Left ventricle myocardium inferior (tissue), 1 donor: ENCODE measurements at places on chromosomes 13 and 19.

DNA sequence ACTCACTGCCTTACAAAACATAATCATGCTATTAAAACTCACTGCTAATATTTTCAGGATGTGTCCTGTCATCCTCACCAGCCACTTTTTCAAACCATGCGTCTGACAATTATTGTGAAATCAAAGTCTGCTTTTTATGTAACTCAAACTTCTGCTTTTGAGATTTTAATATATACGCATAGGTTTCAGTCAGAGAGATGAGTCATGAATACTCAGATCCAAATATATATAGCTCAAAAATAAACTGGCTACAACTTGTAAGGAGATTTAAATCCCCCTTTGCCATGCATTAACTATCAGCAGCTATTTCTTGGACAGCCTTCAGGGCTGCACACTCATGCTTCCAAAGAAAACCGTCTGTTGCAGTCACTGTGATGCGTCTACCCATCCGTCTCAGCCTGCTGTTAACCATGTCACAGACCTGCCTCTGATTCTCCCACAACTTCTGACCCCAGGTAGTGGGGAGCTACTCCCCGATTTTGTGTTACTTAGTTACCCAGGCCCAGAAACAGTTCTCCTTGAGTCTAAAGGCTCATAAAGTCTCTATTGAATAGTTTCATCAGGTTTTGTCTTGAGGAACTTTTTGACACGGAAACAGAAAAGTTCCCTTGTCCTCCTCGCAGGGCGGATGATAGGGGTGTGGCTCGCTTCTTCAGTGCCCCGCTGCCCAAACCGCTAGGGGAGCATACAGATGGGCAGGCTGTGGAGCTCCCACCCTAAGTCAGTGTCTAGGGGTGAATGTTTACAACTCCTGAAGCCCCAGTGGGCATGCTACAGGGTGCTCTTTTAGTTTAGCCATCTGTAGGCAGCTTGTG lies 33.8 kb upstream of the SGCG start:
- DNase-seq, result no peak

GRCh38 chr19:18273561-18274218 lies 562 bp downstream of the IQCN start:
- DNase-seq, result no peak

GRCh38 chr13:20528452-20528851 lies 2.8 kb upstream of the CRYL1 start:
- no peak for DNase-seq

DNA sequence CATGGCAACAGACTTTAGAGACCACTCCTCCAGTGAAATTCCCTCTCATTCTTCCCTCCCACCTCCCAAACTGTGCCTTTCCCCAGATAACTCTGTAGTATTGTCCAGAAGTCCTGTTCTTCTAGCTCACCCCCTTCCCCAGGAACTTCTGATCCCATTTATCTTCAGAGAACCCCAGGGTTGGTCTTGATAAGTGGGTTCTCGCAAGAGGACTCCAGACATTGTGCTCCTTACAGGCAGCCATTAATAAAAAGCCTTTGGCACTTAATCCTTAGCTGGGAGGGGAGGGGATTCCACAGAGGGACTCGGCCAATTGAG lies 1.9 kb downstream of the LTBP4 start:
- no peak for DNase-seq

GRCh38 chr19:33189453-33189852 lies 4.7 kb upstream of the LRP3 start:
- DNase-seq, result no peak

DNA sequence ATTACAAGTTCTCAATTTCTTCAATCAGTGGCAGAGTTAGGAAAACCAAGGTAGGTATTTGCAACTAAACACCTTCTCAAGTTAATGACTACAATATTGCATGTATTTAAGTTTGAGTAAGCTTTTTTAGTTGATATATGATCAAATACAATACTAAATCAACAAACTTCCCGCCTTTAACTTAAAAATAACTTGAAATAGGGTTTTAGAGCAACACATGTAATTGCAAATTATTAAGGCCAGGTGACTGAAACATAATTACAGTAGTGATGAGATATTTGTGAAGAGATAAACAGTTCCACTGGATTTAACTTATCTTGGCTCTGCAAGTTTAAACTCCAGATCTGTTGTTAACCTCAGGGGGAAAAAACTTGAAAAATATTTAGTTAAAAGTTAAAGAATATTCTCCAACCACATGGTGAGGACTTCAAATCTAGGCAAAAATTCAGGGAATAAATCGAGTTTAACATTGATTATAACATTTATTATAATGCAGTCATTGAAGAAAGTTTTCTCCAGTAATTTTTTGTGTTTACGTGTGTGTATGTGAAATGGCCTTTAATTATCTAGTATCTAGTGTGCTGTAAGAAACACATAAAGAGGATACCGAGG lies 3.6 kb downstream of the DACH1 start:
- no peak for DNase-seq

- DNase-seq, result no peak
Observed at GRCh38 chr19:18000480-18000914, 7.5 kb upstream of the ARRDC2 start.

DNA sequence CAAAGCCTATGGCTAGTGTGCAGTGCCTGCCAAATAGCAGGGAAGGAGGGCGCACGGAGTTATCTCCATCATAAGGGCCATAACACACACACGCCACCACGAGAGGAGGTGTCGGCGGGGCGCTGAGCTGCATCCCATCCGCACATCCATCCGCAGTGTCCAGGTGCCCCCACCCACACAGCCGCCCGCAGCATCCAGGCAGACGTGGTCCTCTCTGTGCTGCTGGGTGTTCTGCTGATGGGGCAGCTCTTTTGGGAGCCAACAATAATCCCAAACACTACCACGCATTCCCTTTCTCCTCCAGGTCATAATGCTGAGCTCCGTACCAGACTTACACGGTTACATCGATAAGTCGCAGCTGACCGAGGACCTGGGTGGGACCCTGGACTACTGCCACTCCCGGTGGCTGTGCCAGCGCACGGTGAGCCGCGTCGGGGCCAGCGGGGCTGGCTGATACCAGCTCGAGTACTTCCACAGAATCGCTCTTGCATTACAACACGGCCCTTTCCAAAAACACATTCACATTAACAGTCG lies 41.5 kb upstream of the F7 start:
- DNase-seq, result no peak

- DNase-seq, result no peak
Observed at GRCh38 chr19:35292421-35293362, 731 bp downstream of the MAG start.

DNA sequence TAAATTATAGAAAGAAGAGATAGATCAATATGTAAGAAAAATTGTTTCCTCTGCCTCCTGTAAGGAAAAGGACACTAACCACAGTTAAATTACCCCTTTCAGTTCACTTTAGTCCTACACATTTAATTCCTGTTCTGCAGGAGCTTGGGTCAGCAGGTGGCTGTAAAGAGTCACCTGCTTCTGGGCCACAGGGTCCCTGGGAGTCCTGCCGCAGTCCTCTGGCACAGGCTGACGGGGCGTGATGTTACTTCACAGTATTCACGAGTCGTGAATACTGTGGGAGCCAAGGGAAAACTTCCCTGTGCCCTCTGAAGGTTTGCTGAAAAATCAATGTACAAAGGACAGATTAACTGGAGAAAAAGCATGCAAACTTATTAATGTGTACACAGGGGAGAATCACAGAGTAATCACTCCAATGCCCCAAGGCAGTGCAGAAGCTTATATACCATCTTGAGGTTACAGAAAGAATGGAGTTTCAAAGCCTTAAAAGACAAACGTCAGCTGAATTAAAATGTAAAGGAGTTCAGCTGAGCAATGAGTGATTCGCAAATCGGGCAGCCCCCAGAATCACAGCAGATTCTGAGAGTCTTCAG lies 125.8 kb upstream of the TMTC4 start:
- no peak for DNase-seq

GRCh38 chr19:38900202-38900629 lies 447 bp downstream of the NFKBIB start:
- no peak for DNase-seq

GRCh38 chr13:21458451-21458812 lies 671 bp downstream of the ZDHHC20 start:
- DNase-seq, result peak; percentile 46

DNA sequence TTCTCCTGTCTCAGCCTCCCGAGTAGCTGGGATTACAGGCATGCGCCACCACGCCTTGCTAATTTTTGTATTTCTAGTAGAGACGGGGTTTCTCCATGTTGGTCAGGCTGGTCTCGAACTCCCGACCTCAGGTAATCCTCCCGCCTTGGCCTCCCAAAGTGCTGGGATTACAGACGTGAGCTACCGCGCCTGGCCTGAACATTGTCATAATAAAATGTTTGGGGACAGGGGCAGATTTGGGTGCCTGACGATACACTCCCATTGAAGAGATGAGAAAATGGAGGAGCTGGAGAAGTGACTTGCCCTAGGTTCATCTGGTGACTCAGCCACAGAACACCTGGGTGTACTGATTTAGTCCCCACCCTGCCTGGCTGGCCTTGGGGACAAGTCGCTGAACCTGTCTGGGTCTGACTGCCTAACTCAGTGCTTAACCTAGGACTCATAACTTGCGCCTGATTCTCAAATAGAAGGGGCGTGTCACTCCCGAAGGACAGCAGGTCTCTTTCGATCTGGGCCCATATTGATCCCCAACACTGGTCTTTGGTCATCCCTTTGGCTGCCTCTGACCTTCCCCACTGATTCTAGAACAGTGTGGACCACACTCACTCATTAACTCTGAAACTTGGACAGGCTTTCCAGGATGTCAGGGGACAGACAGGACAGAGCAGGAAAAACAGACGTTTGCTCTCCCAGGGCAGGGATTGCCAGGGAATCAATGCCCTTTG lies 7.6 kb upstream of the BICRA start:
- no peak for DNase-seq

GRCh38 chr13:80374901-80375300 lies 34.0 kb upstream of the SPRY2 start:
- no peak for DNase-seq

DNA sequence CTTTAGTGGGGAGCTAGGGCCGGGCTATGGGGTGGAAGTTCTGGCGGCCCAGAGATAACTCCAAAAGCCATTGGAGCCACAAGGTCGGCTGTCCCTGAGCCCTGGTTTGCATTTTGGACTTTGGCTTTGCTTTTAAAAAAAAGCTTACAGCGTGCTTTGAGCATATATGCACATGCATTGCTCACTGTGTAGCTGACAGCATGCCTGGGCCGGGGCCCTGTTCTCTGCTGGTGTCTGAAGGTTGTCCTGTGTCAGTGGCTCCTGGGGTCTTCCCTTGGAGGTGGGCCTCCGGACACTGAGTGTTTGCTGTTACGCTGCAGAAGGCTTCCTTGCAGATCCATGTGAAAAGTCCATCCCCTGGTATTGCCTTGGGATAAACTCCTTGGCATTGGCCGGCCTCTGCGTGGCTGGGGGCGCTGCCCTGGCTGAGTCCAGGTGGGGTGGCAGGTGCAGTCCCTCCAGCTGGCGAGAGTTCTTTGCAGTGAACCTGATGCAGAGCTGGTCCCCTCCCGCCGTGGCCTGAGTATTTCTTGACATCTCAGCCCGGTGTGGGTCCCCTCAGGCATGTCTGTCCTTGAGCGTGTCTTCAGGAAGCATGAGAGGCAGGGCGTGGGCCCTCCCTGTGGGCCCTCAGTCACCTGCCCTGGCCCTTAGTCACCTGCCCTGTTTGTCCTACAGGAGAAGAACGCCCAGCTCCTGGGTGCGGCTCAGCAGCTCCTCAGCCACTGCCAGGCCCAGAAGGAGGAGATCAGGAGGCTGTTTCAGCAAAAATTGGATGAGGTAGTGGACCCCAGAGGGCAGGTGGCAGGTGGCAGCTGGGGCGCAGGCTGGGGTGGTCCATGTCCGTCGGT lies 23.0 kb downstream of the PLEKHJ1 start:
- no peak for DNase-seq

- no peak for DNase-seq
Observed at GRCh38 chr19:6132482-6132881, 3.0 kb upstream of the ACSBG2 start.

DNA sequence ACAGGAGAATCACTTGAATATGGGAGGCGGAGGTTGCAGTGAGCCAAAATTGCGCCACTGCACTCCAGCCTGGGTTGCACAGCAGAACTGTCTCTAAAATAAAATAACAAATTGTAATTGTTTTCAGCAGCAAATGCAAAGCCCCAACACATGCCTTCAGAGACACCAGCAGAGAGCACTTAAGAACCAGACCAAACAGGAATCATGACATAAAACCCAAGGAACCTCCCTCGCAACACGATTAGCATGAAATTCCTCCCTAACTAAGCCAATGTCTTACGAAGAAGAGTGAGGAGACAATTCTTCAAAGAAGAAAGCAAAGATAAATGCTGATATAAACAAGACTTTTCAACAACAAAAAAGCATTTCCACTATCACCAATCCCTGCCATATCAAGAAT lies 40.1 kb downstream of the PSPC1 start:
- DNase-seq, result no peak

GRCh38 chr13:113470073-113470472 lies 16.8 kb upstream of the ADPRHL1 start:
- no peak for DNase-seq

DNA sequence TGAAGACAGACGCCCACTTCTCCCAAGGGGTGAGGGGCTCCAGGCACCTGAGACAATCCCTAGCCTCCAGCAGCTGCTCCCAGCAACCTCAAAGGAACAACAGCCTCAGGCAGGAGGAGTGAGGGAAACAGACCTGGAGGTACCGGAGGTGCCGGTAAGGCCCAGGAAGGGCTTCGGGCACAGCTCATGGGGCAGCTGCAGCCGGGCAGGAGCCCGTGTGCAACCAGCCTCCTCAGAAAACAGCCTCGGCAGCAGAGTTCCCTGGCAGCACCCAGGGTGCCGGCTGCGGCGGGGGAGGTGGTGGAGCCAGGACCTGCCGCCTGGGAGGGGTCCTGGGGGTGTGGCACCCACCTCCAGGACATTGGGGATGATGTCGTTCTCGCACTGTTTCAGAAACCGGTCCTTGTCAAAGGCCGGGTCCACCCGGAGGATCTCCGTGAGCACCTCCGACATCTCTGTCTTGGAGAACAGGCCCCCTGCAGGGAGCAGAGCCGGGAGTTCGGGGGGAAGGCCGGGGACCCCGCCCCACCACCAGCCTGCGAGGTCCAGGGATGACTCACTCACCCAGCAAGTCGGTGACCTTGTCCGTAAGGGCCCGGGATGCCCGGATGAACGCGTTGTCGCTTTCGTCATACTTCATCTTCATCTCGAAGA lies 6.5 kb upstream of the CTXN1 start:
- DNase-seq, result no peak

DNA sequence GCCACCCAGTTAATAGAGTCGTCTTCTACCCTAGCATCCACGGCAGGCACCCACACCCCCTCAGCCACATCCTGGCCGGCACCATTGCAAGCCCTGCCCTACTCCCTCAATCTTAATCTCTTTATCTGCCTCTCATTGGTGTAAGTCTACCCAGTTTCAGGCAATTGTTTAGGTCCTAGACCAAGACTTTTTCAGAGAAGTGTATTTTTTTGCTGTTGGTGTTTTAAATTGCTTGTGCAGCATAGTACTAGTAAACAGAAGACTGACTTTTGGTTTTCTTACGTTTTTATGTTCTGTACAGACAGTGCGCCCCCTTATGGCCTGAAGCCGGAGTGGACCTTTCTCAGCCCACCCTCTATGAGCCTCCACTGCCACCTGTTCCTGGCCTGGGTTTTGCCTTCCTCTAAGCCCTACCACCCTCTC lies 2.3 kb upstream of the LCP1 start:
- peak; percentile 22 for DNase-seq

GRCh38 chr13:112933649-112934048 lies 35.4 kb upstream of the MCF2L start:
- no peak for DNase-seq
